ENCODE measurements at places on chromosomes 7 and 10. TPM values are rescaled to one million over a fixed set of nuclear protein-coding genes. Genes with fewer than 3 reads are reported as not detected.
A peak's percentile ranks its signal among the peaks of the same experiment; 100 is the strongest.

- DNase-seq, result peak; percentile 70
Observed at GRCh38 chr7:55533050-55533728, 39.1 kb downstream of the VOPP1 start.

SH2B2 gene
- total RNA-seq, result 7.1 TPM

GNGT1 gene
- total RNA-seq, result not detected

RTKN2 gene
- 8.4 TPM for total RNA-seq

DNA sequence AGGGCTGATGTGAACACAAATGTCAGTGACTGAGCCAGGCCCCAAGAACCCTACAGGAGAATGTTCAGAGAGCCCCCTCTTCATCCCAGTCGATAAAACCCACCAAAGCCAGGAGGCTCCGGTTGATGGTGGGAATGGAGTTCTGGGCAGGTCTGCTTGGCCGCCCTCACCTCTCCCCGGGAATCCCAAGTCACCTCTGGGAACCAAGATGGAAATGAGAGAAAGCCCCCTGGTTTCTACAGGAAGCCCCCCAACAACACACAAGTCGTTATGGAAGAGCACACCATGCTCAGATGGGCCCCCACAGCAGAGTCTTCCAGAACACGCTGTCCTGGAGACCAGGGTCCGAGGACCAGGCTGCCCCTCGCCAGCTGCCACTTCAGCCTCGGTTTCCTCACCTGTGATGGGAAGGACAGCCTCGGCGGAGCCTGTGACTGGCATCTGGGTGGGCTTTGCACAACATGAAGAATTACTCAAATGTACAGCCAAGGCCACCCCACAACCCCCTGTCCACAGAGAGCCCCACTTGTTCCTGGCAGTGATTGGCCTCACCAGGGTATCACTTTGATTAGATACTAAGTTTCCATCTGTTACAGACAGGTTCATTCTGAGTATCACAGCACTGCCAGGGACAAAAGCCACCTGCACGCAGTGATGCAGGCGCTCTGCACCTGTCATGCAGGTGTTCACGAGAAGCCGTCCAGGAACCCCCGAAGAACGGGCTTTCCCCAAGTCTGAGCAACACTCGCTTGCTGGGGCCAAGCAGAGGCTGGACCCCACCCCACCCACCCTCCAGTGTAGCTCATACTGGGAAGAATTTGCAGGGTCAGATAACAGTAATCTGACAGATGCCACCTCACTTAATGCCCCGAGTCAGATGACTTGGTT lies 57.6 kb downstream of the MKI67 start:
- no peak for DNase-seq

DNA sequence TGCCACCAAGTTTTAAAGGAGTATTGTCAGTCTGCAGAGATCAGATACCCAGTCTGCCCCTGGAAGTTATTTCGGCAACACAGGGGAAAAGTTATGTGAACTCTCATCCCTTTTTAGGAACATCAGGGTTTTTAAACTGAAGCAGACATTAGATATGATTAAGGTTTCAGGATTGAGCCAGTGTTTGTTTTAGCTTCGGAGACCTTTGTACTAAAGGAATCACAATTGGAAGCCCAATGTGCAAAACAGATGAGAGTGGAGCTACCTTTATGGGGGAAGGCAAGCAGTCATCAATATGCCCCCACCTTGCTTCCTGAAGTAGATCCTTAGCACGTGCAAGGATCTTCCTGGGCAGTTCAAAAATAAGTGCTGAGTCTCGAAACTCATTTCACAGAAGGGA lies 39.5 kb downstream of the ETV1 start:
- DNase-seq, result no peak

- DNase-seq, result no peak
Observed at GRCh38 chr10:3118641-3119091, 51.3 kb downstream of the PFKP start.

- no peak for DNase-seq
Observed at GRCh38 chr7:28381466-28381865, 30.9 kb upstream of the CREB5 start.

GRCh38 chr7:9200626-9201025 lies 767.2 kb downstream of the NXPH1 start:
- DNase-seq, result no peak

AKR1C1 gene
- total RNA-seq, result 227 TPM

OPALIN gene
- not detected for total RNA-seq

DNA sequence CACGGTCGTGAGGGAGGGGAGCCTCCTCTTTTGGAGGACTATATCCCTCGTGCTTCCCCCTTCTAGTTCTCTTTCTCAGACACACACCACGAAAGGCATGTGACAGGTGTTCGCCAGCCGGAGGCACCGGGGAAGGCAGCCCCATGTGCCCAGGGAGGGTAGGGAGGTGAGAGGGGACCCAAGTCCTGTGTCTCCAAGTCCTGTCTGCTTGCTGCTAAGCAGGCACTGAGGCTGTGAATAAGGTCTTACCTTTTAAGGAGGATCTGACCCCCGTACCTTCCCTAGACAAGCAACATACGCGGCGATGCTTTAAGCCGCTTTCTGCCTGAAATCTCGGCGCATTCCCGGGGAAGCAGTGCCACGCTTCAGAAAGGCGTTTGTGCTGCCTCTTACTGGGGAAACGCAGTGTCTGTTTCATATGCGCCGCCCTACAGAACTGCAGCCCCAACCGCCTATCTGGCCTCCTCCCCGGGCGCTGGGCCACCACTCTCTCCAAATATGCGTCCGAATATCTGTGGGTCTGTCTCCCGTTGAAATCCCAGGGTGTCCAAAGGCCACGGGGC lies 770 bp downstream of the PLXNA4 start:
- peak; percentile 80 for DNase-seq

DNA sequence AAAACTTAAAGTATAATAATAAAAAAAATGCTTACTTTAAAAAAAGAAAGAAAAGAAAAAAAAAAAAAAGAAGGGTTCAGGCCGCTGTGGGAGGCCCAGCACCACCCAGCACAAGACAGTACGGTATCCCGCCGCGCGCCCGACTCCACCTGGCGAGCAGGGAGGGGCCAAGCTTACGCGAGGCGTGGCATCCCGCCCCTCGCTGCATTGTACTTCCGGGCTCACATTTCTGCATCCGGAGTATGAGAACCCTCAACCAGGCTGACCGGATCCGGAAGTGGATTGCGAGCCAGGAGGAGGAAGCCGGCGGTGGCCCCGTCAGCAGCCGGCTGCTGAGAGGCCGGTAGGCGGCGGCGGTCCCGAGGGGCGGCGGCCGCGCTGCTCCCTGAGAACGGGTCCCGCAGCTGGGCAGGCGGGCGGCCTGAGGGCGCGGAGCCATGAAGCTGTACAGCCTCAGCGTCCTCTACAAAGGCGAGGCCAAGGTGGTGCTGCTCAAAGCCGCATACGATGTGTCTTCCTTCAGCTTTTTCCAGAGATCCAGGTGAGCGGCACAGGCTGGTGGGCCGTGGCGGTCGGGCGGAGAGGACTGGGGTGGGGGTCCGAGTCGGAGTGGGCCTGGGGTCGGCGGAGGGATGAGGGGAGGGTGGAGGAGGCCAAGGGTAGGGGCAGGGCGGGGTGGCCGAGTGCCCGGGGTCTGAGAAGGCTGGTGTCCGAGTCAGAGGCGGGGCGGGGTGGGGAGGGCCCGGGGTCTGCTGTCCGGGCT lies at the start of gene YKT6:
YKT6 (plus strand) TSS at position 280 of the 763 bp plus-strand sequence; CDS start at position 438, 158 bp downstream.
- peak; percentile 98 for DNase-seq

SNX10 gene
- total RNA-seq, result 55.0 TPM

- DNase-seq, result peak; percentile 17
Observed at GRCh38 chr7:35596061-35596460, 98.9 kb downstream of the HERPUD2 start.

GRCh38 chr7:23404546-23405239 lies 65.6 kb downstream of the IGF2BP3 start:
- DNase-seq, result no peak

DNA sequence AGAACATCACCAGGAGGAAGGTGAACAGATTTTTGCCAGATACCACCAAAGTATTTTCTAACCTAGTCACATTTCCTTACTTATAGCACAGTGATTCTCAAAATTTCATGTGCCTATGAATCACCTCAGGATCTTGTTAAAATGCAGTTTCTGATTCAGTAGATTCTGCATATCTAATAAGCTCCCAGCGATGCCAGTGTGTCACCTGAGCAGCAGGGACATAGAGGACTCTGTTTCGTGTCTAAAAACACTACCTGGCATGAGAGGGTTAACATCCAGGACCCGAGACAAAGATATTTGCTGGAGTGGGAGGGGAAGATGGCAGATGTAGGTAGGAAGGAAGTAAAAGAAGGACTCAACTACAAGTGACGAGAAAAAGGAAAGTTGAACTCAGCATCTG lies 252.1 kb upstream of the KMT2E start:
- no peak for DNase-seq

- DNase-seq, result no peak
Observed at GRCh38 chr7:36923943-36924436, 199.7 kb upstream of the AOAH start.

GRCh38 chr7:100428967-100429636 lies 529 bp upstream of the MEPCE start:
- DNase-seq, result peak; percentile 100

- DNase-seq, result no peak
Observed at GRCh38 chr10:88652616-88653015, 11.6 kb upstream of the LIPF start.

- peak; percentile 2 for DNase-seq
Observed at GRCh38 chr10:18786478-18786877, 127.2 kb downstream of the ARL5B start.

- no peak for DNase-seq
Observed at GRCh38 chr7:134067164-134067563, 60.0 kb upstream of the LRGUK start.

FAM20C gene
- 29.5 TPM for total RNA-seq

DNA sequence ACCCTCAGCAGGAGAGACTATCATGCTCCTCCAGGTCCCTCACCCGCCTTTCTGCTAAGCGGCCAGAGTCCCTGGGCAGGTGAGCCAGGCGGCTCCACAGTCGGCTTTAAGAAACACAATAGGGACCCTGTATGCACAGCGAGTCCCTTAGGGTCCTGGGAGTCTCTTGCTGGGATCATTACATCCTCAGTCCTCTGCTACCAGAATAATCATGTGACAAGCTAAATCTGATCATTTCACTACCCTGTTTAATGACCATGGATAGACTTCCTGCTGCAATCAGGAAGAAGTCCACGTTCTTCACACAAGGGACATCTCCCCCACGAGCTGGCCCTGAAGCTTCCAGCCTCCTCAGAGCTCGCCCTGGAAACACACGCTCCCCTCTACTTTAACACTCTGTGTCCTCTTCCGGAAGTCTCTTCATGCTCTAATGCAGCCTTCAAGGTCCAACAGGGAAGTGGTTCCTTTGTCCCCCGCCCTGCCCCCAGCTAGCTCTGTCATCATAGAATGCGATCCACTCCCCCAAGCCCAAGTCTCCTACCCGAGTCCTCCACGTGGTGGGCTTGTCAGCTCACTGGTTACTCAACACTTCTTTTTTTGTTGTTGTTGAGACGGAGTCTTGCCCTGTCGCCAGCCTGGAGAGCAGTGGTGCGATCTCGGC lies 101.5 kb downstream of the RNF216 start:
- DNase-seq, result no peak

DNA sequence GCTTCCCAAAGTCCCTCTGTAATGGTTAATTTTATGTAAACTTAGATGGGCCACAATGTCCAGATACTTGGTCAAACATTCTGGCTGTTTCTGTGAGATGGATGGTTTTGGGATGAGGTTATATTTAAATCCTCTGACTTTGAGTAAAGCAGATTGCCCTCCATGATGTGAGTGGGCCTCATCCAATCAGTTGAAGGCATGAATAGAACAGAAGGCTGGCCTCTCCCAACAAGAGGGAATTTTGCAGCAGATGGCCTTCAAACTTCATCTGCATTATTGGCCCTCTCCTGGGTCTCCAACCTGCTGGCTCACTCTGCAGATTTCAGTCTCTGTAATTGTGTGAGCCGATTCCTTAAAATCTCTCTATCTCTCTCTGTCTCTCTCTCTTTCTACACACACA lies 362.3 kb downstream of the GRID1 start:
- no peak for DNase-seq

C10orf62 gene
- not detected for total RNA-seq

DNA sequence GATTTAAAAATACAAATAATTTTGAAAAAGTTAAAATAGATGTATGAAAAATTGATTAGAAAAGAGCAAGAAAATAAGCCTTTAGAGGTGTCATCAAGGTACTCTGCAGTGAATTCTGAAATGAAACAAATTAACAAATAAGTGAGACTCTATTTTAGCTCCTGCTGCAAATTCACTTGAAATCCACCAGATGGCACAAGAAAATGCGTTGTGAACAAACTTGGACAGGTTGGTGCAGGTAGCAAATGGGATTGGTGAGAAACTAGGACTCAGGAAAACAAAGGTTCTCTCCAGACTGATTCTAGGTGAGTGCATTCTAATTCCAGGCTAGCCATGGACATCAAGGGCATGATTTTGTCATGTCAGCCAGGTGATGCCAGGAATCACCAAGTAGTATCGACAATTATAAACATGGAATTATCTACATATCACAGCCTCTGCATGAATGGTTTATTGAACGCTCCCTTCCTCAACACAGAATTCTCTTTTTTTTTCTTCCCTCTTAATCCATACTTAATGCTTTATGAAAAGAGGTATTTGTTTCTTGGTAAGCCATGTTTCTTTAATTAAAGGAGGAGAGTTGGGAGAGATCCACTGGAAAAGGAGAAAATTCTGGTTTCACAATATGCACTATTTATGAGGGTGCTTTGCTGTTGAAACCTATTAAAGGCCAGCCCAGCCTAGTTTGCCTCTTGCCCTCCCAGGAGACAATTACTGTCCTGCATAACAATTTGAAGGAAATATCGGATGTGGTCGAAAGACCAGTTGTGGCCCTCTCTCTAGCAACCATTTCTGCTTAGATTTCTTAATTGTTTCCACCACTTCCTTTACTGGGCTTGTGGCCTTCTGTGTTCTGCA lies 118.1 kb downstream of the ZNF365 start:
- peak; percentile 67 for DNase-seq

DNA sequence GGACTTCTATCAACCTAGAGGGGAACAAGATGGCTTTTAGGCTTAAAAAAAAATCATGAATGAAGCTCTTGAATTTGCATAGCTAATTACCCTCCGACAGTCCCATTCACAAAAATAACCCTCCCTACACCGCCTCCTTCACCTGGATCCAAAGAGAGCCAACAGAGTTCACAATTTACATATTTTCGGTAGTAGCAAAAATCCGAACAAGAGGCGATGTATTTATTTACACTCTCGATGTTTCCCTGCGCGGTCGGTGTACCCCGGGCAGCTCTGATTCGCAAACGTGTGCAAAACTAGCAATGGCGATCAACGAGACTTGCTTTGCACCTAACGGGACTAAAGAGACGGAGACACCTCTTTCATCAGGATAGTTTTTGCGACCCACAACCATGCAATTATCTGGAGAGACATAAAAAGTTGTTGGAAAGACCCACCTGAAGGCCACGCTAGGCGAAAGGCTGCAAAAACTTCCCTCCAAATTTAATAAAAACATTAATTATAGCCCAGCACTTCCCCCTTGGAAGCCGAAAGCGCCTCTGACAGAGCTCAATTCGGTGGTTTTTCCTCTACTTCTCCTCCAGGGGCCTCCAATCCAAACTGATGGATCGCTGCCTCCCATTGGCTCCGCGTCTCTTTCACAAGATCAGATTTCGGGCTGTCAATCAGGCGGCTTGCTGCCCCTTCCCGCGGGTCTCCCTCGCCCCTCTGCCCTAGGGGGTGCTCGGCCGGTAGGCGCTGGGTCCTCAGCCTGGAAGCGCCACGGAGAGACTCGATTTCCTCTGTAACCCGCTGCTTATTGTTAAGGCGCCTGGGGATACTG lies at the start of gene ETV1:
ETV1 (minus strand) TSS at position 541 of the 823 bp plus-strand sequence. CDS start 614 bp downstream, outside the sequence.
- peak; percentile 90 for DNase-seq

GRCh38 chr10:86375204-86375603 lies 8.6 kb upstream of the GRID1 start:
- DNase-seq, result no peak
